Fibroblast of lung (primary cell): ENCODE measurements at places on chromosomes 16 and 17. TPM values are rescaled to one million over a fixed set of nuclear protein-coding genes. Genes with fewer than 3 reads are reported as not detected.
A peak's percentile ranks its signal among the peaks of the same experiment; 100 is the strongest.

DNA sequence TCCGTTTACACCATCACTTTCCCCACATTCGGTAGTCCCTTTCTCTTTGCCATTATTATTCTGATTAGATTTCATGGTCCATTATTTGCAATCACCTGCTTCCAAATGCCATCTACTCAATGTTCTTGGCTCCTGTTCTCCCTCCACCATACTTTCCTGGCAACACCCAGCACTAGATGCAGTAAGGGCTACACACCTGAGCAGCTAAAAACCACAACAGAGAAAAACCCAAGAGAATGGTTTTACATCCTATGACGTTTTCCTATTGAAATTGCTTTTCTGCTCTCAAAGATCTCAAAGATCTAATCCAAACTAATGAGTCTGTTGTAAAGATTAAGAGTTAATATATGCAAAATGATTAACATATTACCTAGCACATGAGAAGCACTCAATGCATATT lies 441.3 kb downstream of the SHISA9 start:
- no peak for DNase-seq

DNA sequence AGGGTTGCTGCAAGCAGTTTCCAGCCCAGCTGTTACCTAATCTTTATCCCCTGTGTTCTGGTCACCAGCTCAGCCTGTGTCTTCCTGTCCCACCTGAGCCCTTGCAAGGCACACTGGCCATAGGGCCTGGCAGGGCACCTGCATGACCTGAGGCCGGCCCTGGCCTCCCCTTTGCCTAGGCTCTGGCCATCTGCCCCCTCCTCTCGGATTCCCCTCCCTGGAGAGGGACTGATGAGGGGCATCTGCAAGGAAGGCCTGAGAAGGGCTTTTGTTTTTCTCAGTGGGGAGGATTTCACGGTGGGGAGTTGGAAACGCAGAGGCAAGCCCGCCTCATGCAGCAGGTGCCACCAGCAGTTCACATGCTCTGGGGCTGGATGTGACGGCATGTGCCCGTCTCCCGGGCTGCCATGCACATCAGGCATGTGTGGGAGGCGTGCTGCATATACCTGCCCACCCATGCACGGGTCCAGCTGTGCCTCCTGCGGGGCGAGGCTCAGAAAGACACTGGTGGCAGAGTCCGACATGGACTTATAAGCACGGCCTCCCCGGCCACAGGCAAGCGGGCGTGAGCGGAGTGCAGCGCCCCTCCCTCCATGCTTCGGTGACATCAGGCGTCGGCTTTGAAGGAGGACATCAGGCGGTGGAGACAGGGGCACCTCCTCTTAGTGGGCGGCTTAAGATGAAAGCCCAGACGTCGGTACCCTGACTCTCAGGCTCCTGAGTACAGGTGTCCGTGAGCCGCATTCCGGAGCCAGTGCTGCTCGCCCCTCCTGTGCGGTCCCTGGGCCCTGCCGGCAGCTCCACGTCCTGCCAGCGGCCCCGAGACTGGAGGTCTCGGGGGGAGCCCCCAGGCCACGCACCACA lies 16.5 kb downstream of the ASPSCR1 start:
- DNase-seq, result no peak

- peak; percentile 64 for DNase-seq
Observed at GRCh38 chr16:1470481-1471251, 4.2 kb downstream of the CLCN7 start.

DNA sequence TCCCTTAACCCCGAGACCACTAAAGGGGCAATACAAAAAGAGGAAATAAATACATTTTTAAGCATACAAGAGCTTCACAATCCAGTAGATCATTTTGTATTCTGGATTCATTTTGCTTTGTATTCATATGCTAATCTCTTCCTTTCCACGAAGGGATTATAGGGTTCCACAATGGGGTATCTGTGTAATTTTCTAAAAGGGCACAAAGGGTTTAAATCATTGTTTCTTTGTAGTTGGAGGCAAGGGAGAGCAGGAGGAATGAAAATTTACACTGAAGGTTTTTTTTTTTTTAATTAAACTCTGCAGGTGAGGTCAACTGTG lies 592 bp upstream of the NUFIP2 start:
- DNase-seq, result no peak

The TANGO6 gene
- 6.5 and 8.6 TPM in 2 replicates for polyA plus RNA-seq

The DLX4 gene
- not detected in 2 replicates for polyA plus RNA-seq

The WNT9B gene
- not detected in 2 replicates for polyA plus RNA-seq
